T-helper 17 cell (primary cell): ENCODE measurements at places on chromosomes 11 and 22.
A peak's percentile ranks its signal among the peaks of the same experiment; 100 is the strongest.

- DNase-seq = no peak
- H3K27me3 ChIP-seq = no peaks in the 10 kb centered on the region
- peak overlapping the region; percentile 62 for H3K27ac ChIP-seq
- H3K36me3 ChIP-seq = no peaks in the 10 kb centered on the region
- no peak overlapping the region for H3K4me3 ChIP-seq
Observed at GRCh38 chr11:72075109-72075508, 5.2 kb downstream of the NUMA1 start.

GRCh38 chr11:105986554-105986953 lies 35.5 kb downstream of the MSANTD4 start:
- H3K4me1 ChIP-seq = no peaks in the 10 kb centered on the region
- no peak overlapping the region for H3K27ac ChIP-seq
- no peaks in the 10 kb centered on the region for H3K36me3 ChIP-seq
- no peaks in the 10 kb centered on the region for H3K27me3 ChIP-seq
- no peak for DNase-seq

DNA sequence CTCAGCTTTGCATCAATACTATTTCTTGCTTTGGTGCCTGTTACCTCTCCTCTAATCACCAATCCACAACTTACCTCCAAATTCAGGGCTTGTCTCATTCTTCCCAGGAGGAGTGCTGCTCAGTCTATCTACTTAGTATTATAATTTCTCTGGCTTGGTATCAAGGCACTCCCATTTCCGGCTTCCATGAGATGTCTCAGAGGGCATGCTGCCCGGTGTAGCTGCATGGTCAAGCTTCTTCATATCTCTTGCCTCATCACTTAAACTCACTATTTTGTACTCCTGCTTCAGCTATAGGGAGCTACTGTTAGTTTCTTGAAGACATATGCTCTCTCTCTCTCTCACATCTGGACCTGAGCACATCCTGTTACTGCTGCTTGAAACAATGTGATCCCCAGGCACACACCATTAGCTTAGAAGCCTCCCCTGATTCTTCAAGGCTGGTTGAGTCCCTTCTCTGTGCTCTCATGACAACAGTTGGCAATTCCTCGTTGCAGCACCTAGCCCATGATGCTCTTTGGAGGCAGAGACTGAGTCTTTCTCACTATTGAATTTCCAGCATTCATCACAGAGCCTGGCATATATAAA lies 182.8 kb upstream of the SYN3 start:
- no peaks in the 10 kb centered on the region for H3K36me3 ChIP-seq
- no peak overlapping the region for H3K27ac ChIP-seq
- no peaks in the 10 kb centered on the region for H3K27me3 ChIP-seq
- no peak for DNase-seq
- no peaks in the 10 kb centered on the region for H3K4me1 ChIP-seq

- no peaks in the 10 kb centered on the region for H3K36me3 ChIP-seq
- peak; percentile 100 for DNase-seq
- peak within 1 kb of the TSS; percentile 98 for H3K27ac ChIP-seq
- H3K27me3 ChIP-seq = no peaks in the 10 kb centered on the region
- peaks cover 18% of the 10 kb centered on the region for H3K4me1 ChIP-seq
Observed at GRCh38 chr22:41621099-41621910, at the start of gene XRCC6. Gene XRCC6, plus strand, starts transcription at chr22:41621295. Its CDS starts 710 bp downstream, at chr22:41622005.

GRCh38 chr22:28574159-28574788 lies 105.4 kb downstream of the TTC28 start:
- peaks cover 3% of the 10 kb centered on the region for H3K4me1 ChIP-seq
- H3K27me3 ChIP-seq = peaks cover 57% of the 10 kb centered on the region
- DNase-seq = no peak
- H3K27ac ChIP-seq = no peak overlapping the region
- no peak overlapping the region for H3K4me3 ChIP-seq

- no peak overlapping the region for H3K27ac ChIP-seq
- H3K4me3 ChIP-seq = no peak overlapping the region
- H3K27me3 ChIP-seq = no peaks in the 10 kb centered on the region
- DNase-seq = no peak
Observed at GRCh38 chr22:20781272-20781990, 7.5 kb downstream of the SERPIND1 start.

- H3K4me1 ChIP-seq = no peaks in the 10 kb centered on the region
- H3K4me3 ChIP-seq = no peak overlapping the region
- peaks cover 2% of the 10 kb centered on the region for H3K36me3 ChIP-seq
- H3K27me3 ChIP-seq = peaks cover 3% of the 10 kb centered on the region
Observed at GRCh38 chr11:15923183-15923582, 433.2 kb downstream of the SOX6 start.

DNA sequence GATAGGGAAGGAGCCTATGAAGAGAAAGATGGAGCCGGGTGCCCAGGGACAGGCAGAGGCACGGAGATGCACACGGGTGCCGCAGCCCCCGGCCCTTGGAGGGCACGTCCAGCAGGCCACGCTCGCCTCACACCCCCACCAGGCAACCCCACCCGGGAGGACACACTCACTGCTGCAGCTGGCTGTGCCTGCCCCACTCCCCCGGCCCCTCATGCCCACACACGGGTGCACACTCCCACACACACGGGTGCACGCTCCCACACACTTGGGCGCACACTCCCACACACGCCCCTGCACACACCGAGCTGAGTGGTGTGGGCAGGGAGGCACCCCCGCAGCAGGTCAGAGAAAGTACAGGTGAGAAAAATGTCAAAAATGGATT lies 1.1 kb downstream of the MOB2 start:
- peak overlapping the region; percentile 67 for H3K27ac ChIP-seq
- no peak for DNase-seq
- no peaks in the 10 kb centered on the region for H3K27me3 ChIP-seq
- peaks cover 26% of the 10 kb centered on the region for H3K4me1 ChIP-seq
- H3K4me3 ChIP-seq = peak overlapping the region; percentile 74

DNA sequence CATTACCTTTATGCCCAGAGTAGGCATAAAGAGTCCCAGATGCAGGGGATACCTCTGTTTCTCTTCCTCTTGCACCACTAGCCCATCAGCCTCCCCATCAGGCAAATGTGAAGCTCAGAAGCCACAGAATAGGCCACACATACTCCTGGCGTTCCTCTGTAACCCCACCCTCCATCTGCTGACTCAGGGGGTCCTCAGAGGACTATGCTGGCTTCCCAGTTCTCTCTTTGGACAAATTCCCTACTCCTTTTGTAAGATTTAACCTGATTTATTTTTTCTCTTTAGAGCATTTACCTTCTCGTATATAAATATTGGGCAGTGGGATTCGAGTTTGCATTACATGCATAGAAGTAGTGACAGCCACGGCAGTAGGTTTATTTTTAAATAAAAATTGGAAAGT lies 262.3 kb upstream of the CADM1 start:
- H3K4me1 ChIP-seq = no peaks in the 10 kb centered on the region
- DNase-seq = no peak
- H3K4me3 ChIP-seq = no peak overlapping the region

- DNase-seq = no peak
- peaks cover 28% of the 10 kb centered on the region for H3K27me3 ChIP-seq
- H3K4me1 ChIP-seq = no peaks in the 10 kb centered on the region
- H3K4me3 ChIP-seq = no peak overlapping the region
- H3K27ac ChIP-seq = no peak overlapping the region
Observed at GRCh38 chr11:116525961-116526495, 246.8 kb downstream of the BUD13 start.

GRCh38 chr22:39244496-39245129 lies at the start of gene PDGFB:
Gene PDGFB, minus strand, starts transcription at chr22:39244982. Its CDS starts 1,019 bp downstream, at chr22:39243963.
- H3K27ac ChIP-seq = peak within 1 kb of the TSS; percentile 32
- H3K4me3 ChIP-seq = peak within 1 kb of the TSS; percentile 94
- DNase-seq = no peak
- peaks cover 37% of the 10 kb centered on the region for H3K4me1 ChIP-seq
- H3K36me3 ChIP-seq = no peaks in the 10 kb centered on the region

DNA sequence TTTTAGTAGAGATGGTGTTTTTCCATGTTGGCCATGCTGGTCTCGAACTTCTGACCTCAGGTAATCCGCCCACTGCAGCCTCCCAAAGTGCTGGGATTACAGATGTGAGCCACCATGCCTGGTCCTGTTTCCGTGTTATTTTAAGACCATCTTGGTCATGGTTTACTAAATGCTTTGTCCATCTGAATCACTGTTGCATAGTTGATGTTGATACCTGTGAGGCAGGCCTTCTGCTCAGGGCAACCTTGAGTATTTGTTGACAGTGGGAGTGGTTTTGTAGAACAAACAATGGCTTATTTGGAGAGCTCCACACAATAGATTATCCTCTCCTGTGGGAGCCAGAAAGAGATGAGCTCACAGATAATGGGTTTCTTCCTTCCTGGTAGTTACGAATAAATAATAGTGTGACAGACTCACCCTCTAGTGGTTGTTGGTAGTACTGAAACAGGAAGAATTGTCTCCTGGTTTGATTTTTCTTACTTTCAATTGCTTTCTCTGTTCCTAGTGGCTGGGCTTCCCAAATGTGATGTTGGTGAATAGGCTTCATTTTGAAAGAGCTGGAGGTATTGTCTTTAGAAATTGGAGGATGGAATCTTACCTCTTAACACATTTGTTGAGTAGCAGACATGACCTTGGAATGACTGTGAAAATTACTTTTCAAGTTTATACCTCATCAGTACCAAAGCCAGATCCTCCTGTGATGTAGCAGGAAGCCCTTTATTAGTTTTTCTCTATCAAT lies 39.0 kb downstream of the CTNND1 start:
- no peaks in the 10 kb centered on the region for H3K27me3 ChIP-seq
- H3K4me1 ChIP-seq = peaks cover 17% of the 10 kb centered on the region
- H3K4me3 ChIP-seq = peak overlapping the region; percentile 50
- peak overlapping the region; percentile 86 for H3K27ac ChIP-seq
- H3K36me3 ChIP-seq = peaks cover 6% of the 10 kb centered on the region

- H3K27me3 ChIP-seq = peaks cover 64% of the 10 kb centered on the region
- no peak overlapping the region for H3K27ac ChIP-seq
- no peaks in the 10 kb centered on the region for H3K4me1 ChIP-seq
- H3K4me3 ChIP-seq = no peak overlapping the region
- peaks cover 5% of the 10 kb centered on the region for H3K36me3 ChIP-seq
Observed at GRCh38 chr22:43846966-43847365, 15.3 kb downstream of the SULT4A1 start.

DNA sequence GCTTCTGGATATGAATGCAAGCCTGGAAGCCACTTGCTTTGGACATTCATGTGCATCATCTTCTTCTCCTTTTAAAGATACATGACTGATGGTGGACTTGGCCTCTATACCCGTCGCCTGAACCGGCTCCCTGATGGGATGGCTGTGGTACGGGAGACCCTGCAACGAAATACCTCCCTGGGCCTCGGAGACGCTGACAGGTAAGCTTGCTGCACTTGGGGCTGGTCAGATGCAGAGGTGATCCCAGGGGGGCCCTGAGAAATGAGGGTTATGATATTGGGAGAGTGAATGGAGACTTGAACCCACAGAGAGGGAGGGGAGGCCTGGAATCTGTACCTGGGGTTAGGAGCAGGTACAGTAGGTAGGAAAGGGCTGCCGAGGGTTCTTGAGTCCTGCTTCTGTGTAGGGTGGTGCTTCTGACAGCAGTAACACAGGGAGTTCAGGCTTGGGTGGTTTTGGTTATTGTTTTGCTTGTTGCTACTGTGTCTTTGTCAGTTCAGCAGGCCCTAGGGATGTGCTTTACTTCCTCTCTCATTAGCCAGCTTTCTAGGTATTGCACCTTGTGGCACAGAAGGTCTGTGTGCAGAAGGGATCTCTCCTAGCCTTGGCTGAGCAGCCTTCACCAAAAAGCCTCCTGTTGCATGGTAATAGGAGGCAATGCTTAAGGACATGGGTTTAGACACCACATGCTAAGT lies 176.1 kb downstream of the DBX1 start:
- H3K27ac ChIP-seq = peak overlapping the region; percentile 32
- H3K4me1 ChIP-seq = no peaks in the 10 kb centered on the region
- peaks cover 14% of the 10 kb centered on the region for H3K27me3 ChIP-seq
- DNase-seq = no peak

DNA sequence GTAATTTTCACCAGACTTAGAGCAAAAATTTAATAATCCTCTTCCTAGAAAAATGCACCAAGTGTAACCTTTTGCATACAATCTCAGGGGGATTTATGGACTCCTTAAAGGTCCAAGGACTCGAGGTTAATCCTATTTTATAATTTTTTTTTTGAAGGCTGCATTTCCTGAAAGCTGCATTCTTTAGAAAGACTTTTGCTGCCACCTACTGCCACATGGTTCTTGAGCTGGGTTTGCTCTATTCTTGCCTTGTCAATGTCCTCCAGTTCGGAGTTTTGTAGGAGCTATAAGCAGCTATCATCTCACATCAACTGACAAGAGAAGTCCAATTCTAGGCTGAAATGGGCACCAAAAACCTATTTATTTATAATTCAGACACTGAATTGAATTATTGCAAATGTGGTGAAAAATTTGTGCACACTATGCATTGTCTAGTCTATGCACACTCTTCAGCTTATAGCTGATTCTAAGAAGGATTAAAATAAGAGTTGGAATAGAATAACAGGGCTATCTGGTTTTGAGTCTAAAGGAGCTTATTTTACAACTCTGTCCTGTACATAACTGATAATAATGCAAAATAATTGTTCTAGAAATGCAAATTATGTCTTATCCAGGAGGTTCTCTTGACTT lies 31.3 kb downstream of the TRAF6 start:
- H3K4me3 ChIP-seq = no peak overlapping the region
- H3K4me1 ChIP-seq = peaks cover 8% of the 10 kb centered on the region
- no peak for DNase-seq
- H3K36me3 ChIP-seq = no peaks in the 10 kb centered on the region
- H3K27me3 ChIP-seq = no peaks in the 10 kb centered on the region

- no peaks in the 10 kb centered on the region for H3K36me3 ChIP-seq
- H3K27ac ChIP-seq = peak within 1 kb of the TSS; percentile 53
- DNase-seq = no peak
- H3K4me3 ChIP-seq = no peak within 1 kb of the TSS
Observed at GRCh38 chr11:68010090-68011041, at the start of gene ALDH3B1. Gene ALDH3B1, plus strand, starts transcription at chr11:68010327. Its CDS starts 4,971 bp downstream, at chr11:68015298.

DNA sequence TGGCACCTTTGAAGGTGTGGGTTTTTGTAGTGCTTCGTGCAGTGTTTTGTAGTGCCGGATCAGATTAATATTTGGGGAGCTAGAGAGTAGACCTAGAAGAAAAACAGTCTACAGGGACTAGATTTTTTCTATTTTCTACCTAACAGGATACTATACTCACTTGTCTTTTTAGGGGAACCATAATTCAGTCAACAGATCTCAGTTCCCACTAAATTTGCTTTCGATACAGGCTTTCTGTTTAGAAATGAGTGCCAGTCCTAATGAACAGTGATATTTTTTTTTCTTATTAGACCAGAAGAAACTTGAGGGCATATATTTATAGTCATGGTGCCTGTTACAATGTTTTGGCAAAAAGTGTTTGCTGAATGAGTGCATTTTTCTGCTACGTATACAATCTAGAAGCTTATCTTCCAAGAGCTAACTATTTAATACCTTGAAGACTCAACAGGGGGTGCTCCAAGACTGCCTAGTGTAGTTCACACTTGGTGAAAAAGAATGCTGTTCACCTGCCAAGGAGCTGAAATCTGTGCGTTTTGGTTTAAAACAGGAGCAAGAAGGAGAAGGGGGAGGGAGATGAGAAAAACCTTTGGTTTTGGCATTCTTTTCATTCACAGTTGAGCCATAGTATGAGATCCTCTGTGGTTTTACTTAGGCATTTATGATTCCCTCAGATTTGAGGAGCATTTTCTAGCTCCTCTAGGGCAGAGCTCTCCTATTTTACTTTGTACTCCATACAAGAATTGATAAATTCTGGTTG lies 44.9 kb upstream of the VSTM5 start:
- H3K4me3 ChIP-seq = no peak overlapping the region
- no peaks in the 10 kb centered on the region for H3K4me1 ChIP-seq
